ENCODE measurements at places on chromosomes 5 and 9.

DNA sequence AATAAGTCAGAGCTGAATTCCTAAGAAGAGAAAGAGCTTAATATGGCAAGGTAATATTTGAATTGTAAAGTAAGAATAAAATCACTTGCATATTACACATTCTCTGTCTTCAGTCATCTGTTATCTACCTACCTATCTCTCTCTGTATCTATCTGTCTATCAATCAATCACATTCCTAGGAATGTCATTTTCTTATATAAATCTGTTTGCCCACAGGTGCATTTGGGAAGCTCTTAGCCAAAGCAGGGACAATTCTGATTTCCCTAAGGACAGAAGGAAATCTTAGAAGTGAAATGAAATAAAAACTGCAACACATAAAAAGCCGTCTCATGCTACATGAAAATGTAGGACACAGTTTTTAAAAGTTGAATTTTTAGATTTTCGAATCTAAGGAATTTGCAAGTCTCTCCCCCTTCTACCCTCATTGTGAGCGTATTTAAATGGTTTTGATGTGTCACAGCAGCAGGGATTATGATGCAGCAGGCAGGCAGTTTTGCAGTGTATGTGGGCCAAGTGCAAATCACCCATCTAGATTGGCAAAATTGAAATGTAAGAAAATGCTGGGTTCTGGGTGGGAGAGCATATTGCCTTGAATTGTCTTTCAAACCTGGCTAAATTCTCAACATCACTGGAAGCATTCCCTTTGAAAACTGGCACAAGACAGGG is 155.7 kb downstream of the ACER2 start:
- DNase-seq: no peak

DNA sequence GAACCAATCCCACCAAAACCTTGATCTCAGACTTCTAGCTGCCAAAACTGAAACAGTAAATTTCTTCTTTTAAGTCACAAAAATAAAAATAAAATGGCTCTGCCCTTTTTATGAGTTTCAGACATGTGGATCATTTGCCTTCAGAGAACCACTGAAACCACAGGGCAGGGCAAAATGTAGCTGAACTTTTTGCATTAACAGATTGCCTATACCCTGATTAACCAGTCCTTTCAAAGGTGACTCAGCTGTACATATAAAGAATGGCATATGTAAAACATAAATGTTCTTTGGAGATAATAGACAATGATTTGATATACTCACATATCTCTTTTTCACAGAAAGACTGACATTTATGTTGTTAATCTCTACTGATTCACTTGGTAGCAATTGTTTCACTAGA is 187.1 kb upstream of the GRIN3A start:
- no peak for DNase-seq

GRCh38 chr5:111928511-111928910 is 171.5 kb upstream of the NREP start:
- no peak for DNase-seq

- DNase-seq: no peak
These were observed 26.4 kb downstream of the ATP6V0E1 start for GRCh38 chr5:173010021-173010420.

DNA sequence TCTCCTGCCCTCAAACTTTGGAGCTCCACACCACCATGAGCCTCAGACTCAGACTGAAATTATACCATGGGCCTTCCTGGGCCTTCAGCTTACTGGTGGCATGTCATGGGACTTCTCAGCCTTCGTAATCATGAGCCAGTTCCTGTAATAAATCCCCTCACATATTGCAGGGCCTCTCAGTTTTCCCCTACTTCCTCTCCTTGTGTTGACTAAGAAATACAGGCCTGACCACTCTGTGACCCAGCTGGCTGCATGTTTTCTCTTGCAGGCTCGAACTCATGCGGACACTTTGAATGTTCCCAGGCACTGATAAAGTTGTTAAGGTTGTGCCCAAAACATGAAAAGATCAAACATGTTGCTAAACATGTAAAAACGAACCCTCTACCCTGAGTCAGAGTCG is 26.2 kb upstream of the SHC3 start:
- no peak for DNase-seq

DNA sequence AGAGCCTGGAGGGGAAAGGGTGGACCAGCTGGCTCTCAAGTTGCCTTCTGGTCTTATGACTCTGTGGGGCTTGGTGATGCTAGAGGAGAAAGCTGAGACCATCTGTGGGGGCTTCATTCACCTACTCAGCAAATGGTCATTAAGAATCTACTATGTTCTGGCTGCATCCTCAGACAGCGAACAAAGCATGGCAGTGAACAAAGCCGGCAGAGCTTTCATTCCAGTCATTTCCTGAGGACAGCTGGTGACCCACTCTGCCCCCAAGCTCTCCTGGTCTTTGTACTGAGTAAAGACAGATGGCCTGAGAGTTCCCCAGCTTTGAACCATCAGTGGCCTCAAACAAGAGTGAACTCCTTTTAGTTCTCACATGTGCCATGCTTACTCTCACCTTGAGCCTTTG is 48.0 kb downstream of the FGF1 start:
- no peak for DNase-seq

- no peak for DNase-seq
These were observed 1.5 kb upstream of the GPR21 start for GRCh38 chr9:123031963-123032362.

DNA sequence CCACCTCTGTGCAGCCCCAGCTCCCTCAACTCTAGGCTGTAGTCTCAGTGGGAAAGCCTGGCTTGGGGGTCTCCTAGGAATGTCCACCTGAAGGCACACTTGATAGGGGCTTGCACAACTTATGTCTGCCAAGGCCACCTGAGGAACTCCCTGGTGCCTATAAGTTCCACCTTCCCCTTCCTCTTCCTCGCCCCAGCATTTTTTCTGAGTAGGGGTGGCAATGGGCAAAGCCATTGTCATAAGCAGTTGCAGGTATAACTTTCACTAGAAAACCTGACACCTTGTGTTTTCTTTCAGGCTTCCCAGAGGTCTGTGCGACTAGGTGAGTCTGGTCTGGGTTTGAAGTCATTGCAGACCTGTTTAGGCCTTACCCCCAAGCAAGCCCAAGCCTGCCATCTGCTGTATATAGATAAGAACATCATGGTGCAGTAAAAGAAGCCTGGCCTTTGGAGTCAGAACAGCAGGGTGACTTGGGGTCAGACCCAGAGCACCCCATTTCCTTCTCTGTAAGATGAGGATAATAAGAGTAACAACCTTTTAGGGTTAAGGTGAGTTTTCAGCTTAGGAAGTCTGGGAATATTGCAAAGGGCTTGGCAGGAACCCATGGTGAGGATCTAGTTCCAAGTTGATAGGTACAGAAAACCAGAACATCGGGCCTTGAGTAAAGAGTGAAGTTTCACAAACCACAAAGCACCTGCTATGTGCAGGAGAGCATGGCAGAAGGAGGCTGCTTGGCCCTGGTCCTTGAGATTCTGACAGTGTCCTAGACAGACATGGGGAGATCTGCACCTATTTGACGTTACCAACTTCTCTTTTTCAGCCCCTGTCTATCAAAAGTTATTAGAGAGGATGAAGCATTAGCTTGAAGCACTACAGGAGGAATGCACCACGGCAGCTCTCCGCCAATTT is 33.8 kb downstream of the TGFBI start:
- peak; percentile 39 for DNase-seq

DNA sequence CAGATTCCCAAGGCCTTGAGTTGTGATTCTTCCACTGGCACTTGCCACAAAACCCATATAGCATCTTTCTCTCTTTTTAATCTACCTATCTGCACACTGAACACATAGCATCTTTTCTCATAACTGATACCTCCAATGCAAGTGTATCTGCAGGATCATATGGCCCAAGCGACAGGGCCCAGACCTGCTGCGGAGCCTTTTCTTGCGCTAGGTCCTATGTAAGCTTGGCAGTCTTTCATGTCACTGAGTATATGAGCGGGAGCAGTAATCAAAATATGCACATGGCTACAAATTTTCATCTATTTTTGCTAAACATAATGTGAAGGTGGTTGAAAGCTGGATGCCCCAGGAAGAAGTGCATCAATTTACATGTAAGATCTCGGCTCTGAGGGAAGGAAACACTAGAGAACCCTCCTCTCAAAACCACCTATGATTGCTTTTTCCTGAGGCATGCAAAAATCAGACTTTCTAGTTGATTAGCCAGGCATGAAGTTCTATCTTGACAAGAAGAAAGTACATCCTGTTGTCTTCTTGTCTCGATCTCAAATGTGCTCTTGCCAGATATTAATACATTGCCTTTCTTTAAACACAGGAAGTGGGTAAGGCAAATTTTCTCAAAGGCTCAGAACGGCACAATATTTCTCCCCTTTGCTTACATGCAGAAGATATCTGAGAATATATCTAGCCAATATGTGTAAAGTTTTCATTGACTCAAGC is 26.9 kb upstream of the CEMIP2 start:
- DNase-seq: no peak

- no peak for DNase-seq
These were observed 37.0 kb upstream of the BASP1 start for GRCh38 chr5:17180330-17180843.

GRCh38 chr9:110115341-110115820 is 92.6 kb downstream of the C9orf152 start:
- DNase-seq: peak; percentile 64

DNA sequence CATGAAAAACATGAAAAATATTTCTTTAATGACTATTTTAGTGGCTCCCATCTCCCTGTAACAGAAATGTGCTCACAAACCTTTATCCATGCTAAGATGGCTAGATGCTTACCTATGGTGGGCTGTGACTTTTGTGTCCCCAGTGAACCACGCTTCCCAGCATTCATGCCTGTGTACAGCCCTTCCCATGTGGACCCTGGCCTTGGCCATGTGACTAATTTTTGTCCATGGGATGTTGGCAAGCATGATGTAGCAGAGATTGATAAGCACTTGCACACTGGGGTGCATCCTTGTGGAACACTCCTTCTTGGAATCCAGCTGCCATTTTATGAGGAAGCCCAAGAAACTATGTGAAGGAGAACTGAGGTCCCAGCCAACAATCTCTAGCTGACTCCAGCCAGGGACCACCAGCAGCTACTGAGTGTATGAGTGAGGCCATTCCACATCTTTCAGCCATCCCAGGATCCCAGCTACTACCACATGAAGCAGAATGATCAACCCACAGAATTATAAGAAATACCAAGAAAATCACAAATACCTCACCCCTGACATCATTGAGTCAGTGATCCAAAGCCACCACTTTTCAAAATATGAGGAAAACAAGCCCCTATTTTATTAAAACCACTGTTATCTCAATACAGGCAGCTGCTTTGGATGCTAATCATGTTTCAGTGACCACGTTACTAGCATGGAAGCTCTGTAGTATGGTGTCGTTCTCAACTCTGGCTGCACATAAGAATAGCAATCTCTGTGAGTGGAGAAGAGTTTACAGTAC is 16.1 kb upstream of the RAI14 start:
- DNase-seq: peak; percentile 81

DNA sequence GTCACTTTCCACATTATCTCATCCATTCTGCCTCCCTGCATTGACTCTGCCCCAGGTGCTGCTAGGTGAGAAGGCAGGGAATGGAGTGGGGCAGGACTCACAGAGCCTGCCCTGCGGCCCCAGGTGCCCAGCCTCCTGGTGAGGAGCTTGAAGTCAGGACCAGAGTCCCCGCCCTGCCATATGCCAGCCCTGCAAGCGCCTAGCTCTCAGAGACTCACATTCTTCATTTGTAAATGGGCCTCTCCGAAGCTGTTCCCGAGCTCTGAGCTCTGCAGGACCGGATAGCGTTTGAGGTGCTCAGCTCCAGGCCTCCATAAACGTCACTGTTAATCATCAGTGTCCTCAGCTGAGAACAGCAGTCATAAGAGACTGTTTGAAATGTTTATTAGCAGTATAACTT is 75.1 kb upstream of the STXBP1 start:
- DNase-seq: peak; percentile 82

GRCh38 chr5:133853646-133854365 is 114.6 kb downstream of the C5orf15 start:
- DNase-seq: no peak

DNA sequence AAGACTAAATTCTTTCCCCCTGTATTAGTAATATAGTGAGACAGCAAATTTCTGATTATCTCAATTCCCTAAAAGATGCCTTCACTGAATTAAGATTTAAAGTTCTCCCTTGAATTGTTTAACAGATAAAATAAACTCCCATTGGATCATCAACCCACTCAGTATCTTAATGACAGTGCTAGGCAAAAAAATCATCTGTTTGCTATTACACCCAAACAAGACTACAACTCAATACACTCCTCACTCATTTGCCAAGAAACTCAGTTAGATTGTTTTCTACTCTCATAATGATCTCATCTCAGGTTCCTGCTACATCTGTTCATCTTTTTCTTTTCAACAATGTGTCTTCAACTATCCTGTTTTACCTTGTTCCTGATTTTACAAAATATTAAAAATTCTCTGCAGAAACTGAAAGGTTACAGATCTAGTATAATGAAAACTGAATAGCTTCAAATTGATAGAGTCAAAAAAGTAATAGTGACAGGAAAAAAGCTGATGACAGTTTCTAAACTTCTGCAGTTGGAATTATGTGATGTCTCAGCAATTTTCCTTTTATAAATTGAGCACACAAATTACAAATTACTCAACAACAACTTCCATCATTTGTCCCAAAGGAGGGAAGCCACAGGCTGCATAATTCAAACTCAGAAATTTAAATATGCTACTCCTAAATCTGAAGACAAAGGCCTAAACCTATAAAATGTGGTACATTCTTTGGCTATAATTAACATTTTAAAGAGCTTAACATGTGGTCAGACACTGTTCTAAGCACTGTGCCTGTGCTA is 39.4 kb downstream of the HOMER1 start:
- DNase-seq: no peak

DNA sequence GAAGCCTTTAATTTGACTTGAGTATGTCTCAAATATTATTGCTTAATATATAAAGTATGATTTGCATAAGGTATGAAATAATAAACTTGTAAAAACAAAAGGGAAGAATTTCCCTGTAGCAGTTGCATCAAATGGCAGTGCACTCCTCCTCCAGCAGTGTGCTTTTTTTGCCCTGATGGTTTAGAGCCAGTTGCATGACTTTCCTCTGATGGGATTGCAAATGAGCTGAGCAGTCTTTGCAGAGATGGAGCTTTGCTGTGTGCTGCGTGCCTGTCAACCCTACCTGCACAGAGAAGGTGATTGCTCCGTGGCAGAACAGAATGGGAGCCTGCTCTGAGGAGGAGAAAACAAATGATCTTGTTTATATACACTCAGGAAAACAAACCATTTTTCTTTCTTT is 22.7 kb upstream of the CATSPER3 start:
- no peak for DNase-seq

DNA sequence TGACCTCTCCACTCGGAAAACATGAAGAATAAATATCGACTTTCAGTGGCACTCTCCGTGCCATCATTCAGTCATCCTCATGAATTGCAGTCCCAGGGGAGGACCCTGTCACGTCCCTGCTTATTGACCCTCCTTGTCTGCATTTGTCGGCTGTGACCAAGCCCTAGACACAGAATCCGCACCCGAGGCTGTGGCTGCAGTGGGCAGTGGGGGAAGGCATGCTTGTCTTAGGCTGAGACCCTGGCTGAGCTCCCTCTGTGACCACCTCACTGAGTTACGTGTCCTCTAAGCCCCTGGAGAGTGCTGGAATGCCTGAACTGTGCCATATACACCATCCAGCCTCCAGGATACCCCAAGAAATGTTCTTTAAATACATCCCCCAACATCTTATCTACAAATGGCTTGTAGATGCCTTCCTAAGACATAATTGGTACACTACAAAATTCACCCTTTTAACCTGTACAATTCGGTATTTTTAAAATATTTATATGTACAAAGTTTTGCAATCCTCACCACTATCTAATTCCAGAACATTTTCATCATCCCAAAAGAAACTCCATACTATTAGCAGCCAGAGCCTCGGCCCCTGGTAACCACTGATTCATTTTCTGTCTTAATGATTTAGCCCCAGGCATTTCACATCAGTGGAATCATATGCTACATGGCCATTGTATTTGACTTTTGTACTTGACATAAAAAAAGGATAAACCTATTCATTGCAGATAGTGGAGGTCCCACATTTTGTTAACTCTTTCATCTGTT is 80.8 kb upstream of the ICE1 start:
- DNase-seq: peak; percentile 87

All from EL (cell line).